ENCODE measurements at places on chromosomes 5 and 9.

DNA sequence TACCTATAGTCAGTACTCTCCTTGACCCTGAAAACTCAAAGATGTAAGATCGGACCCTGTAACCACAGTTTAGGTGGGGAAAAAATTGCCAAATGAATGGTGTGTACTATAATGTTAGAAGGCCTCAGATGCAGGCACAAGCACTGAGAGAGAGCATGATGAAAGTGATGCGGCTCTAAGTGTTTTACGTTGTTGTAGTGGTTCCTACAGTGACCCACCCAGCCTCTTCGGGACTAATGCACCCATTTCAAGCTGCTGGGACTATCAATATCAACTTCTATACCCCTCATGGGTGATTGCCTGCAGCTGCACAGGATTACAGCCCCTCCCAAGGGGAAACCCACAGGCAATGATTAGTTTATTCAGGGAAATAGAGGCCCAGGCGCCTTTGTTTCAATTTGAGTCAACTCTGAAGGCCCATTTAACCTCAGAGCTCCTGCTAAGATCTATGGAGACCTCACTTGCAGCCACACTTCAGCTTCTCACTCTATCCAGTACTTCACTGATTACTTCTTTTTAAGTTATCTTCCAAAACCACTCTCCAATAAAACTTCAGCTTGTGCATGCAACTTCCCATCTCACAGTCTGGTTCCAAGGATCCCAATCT lies 340.7 kb downstream of the NR2F1-AS1 start:
- DNase-seq: no peak

DNA sequence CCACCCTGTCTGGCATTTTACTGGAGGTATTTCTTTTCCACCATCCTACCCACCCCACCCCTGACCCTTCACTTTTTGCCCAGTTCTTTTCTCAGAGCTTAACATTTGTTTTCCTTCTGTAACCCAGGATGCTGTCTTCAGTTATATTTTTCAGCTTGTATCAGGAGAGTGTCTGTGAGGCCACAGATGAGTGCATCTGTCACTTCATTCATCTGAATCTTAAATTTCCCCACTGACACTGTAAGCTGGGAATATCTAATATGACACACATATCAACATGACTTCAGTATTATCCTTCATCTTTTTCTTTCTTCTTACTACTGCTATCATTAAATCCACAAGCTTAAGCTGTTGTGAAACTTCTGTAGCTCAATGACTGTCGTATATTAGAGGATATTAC lies 4.9 kb downstream of the MARCHF3 start:
- no peak for DNase-seq

DNA sequence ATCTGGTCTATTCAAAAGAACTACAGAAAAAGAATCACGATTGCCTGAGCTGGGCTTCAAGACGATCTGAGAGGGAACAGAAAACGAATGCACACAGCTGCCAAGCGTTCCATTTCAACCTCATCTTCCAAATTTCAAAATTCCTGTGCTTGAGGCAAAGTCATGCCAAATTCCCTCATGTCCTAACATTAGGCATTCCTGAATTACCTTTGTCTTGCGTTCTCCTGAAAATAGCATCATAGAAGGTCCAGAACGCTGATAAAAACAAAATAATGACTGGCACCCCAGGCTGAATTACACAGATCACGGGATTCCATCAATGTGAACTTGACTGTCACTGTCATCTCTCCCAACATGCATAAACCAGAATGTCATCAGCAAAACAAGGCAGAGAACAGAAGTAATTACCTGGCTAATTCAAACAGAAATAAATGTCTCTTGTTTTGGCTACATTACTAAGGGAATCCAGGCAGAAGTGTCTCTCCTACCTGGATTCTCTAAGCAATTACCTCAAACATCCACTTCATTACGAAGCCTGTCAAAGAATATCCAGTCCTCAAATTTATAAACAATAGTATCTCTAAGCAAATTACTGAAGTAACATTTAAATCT lies 12.0 kb upstream of the CDH6 start:
- DNase-seq: no peak

GRCh38 chr9:78351816-78352215 lies 54.9 kb downstream of the PSAT1 start:
- peak; percentile 10 for DNase-seq

GRCh38 chr9:97944612-97945011 lies 6.6 kb upstream of the HEMGN start:
- DNase-seq: no peak

- no peak for DNase-seq
These were observed 581.3 kb downstream of the PDE4D start for GRCh38 chr5:59312223-59312622.

DNA sequence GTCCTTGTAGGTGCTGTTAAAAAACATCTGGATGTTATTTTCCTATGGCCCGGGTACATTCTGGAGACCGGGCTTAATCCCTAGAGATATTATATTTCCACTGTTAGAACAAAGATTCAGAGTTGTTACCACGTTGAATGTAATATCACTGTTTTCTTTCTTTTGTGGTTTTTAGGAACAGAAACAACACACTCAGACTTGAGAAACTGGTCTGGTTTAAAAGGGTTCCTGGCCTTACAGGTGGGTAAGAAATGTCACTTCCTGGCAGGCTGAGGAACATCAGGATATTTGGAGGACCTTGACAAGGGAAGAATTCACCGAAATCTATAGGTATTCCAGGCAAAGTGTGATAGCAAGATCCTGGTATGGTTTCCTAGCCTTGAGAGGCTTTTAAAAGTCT lies 10.3 kb upstream of the ANXA2R start:
- no peak for DNase-seq

- no peak for DNase-seq
These were observed 51.3 kb upstream of the PRUNE2 start for GRCh38 chr9:76957258-76957657.

GRCh38 chr5:172373680-172374079 lies 80.6 kb downstream of the SH3PXD2B start:
- no peak for DNase-seq

Measured in CD4-positive, alpha-beta T cell treated with Interleukin-1 beta for 1 hour (primary cell).